ENCODE measurements at places on chromosomes 5 and 9. TPM values are rescaled to one million over a fixed set of nuclear protein-coding genes. Genes with fewer than 3 reads are reported as not detected.

- DNase-seq: no peak
Measured at GRCh38 chr9:112064871-112065270, 110.2 kb downstream of the SUSD1 start.

- no peak for DNase-seq
Measured at GRCh38 chr9:5557606-5558587, 47.6 kb downstream of the PDCD1LG2 start.

DNA sequence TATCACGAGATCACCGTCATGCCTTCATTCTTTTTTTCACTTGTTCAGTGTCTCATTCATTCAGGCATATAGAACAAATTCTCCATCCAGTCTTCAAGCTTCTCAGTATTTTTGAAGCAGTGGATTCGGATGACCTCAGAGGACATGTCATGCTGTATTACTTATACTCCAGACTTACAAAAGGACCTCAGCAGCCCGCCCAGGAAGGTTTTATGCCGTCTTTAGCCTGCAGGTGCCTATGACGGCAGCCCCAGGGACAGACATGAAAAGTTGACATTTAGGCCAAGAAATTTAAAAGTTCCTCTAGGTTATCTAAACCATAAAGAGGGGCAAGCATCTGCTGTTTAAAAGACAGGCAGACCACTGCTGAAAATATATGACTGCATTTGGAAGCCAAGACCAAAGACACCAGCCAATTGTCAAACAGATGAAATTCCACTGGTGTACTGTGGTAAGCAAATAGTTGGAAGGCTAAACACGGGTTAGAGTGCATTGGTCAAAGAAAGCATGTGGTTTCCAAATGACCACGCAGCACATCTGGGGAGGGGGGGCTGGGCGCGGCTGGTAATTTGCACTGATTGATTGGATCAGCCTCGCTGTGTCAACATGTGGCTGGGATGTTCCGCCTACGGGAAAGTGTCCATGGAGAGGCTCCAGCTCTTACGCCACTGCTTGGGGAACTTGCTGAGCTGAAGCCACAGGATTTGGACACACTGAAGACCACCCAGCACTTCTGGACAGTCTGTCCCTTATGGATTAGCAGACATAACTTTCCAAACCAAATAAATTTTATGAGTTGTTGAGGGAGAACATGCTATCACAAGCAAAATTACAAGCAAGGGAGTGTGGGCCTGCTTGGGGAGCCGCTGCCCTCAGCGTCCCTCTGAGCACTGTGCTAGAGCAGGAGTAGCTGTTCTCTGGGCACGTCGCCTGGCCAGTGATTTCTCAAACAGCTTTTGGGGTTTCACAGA, 173.6 kb downstream of the FANCC start:
- no peak for DNase-seq

Gene MVB12B
- total RNA-seq: 6.1 TPM

DNA sequence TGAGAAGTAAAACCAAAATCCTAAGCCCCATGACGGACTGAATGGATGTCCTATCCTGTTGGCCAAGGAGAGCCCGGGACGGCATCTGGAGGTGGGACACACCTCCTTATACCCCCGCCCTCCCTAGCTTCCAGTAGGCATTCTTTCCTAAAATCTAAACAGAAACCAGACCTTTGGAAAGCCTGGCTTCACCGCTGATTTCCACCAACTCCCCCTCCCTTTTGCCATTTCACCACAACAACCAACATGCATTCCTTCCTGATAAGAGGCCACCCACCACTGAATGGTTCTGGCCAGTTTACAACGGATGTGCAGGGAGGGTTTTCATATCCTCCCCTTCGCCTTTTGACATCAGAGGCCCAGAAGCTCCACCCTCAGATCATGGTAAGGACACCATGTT, 9.2 kb upstream of the RARS1 start:
- no peak for DNase-seq

GRCh38 chr5:61498121-61498520, 166.1 kb downstream of the ZSWIM6 start:
- no peak for DNase-seq

DNA sequence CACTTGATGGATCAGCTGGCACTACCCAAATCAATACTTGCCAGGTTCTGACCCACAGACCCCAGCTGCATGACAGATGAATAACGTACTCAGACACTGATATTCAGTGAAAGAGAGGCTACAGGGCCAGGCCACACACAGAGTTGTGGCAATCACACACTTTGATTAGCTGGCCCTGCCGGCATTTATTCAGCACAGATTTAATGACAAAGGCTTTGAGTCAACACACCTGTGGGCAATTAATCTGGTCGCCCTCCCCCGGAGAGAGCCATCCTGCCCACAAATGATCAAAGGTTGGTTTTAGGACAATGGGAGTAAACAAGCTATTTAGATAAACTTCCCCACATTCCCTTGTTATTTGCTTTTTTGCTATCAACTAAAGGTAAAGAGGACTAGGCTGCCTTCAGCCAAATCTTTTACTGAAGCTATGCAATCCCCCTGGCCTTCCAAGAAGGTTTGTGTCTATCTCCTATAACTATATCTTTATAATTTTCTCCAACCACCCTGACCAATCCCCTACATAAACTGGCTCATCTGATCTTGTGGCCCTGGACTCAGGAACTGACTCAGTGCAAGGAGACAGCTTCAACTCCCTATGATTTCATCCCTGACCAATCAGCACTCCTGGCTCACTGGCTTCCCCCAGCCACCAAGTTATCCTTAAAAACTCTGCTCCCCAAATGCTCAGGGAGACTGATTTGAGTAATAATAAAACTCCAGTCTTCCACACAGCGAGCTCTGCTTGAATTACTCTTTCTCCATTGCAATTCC, 12.7 kb upstream of the TRIM32 start:
- no peak for DNase-seq

- no peak for DNase-seq
Measured at GRCh38 chr9:127320115-127320378, 55.5 kb downstream of the GARNL3 start.

Gene PGM5
- not detected for total RNA-seq

Gene NEURL1B
- 1.0 TPM for total RNA-seq

DNA sequence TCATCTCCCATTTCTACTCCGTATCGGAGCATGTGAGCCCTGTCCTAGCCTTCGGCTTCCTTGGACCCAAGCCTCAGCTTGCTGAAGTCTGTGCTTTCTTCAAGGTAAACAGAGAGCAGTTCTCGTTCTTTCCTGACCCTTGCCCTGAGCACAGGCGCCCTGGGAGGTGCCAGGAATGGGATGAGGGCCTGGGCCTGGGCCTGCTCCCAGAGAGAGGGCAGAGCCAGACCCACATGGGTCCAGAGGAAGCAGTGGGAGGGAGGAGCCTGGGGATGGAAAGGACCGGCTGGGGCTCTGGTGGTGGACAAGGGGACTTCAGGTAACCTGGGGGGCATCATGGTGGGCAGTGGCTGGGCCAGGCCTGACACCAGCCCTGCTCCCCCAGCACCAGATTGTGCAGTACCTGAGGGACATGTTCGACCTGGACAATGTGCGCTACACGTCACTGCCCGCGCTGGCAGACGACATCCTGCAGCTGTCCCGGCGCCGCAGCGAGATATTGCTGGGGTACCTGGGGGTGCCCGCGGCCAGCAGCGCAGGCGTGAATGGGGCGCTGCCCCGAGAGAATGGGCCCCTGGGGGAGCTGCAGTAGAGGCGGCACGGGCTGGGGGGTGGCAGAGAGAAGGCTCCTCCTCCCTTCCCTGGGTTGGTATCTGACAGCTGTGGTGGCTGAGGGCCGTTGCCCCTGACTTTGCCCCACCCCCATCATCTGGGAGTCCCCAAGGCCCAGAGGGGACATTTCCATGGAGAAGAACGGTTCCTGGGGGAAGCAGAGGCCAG, 10.9 kb upstream of the DOLPP1 start:
- no peak for DNase-seq

DNA sequence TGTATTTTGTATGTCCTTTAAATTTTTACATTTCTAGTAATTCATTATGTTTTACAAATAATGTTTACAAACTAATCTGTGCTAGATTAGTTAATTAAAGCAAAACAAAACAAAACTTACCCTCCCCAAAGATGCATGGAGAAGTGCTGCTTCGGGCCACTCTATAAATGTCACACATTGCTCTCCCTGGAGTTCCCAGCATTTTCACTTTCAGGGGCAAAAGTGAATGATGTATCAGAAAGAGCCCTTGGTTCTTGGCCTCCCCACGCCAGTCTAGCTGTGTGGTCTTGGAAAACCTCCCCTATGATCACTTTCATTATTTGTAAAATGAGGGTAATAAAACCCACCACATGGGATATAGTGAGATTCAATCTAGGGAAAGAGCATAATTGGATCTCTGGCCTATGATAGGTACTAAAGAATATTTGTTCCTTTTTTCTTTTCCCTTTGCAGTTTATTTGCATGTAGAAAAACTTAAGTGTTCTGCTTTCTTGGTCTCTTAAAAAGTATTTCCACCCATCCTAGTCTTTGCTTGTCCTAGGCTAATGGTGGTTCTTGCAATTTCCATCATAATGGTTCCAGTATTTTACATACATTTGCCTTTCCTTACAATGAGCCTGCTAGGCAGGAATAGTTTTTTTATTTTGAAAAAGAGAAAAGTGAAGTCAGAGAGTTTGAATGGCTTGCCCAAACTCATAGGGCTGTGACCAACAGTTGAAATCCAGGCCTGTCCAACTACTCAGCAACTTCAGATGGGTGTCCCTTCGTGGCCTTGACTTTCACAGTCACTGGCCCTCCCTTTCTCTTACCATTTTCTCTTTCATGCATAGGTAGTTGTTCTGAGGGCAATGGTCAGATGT, 184.5 kb upstream of the KLF4 start:
- no peak for DNase-seq

DNA sequence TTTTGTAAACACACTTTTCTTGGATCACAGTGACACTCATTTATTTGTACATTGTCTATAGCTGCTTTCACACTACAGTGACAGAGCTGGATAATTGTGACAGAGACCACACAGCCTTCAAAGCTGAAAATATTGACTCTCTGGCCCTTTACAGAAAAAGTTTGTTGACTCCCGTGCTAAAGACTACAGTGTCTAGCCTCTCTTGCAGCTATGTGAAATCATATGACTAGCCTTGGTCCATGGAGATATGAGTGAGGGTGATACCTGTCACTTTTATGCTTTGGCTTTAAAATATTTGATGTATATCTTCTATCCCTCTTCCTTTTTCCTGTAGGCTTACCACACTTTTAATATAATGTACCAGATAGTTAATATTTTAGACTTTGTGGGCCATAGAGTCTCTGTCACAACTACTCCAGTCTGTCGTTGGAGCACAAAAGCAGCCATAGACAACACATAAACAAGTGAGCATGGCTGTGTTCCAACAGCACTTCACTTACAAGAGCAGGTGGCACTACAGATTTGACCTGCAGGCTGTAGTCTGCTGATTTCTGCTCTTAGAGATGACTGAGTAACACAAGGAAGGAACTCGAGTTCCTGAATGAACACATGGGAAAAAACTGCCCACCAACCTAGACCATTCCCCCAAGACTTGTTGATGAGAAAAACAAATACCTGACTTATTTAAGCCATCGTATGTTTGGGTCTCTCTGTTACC, 73.5 kb upstream of the ANKRD55 start:
- no peak for DNase-seq

Gene PCDHGC4
- 0.07 TPM for total RNA-seq

Gene ZMAT2
- 38.3 TPM for total RNA-seq

- no peak for DNase-seq
Measured at GRCh38 chr9:26656003-26656870, 236.4 kb downstream of the CAAP1 start.

Gene ZDHHC12
- total RNA-seq: 106 TPM

DNA sequence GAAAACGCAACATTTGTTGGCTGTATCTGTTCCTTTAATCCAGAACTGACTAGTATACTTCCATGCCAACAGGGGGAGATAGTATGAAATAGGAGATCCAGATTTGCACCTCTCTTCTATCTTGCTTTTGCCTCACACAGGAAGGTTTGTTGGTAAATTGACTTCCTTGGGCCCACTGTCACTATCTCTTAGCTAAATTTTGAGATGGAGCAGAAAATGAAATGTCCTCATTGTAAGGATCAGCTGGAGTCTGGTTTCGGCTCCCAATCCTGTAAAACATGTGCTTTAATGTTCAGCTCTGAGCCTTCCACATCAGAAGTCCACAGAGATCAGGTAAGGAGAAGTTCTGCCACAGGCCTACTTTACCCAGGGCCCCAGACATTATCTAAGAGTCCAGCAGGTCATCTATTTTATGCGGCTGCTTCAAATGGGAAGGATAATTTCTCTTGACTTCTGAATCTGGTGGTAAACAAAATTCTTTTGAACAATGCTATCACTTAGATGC, 176.8 kb downstream of the FER start:
- DNase-seq: no peak

DNA sequence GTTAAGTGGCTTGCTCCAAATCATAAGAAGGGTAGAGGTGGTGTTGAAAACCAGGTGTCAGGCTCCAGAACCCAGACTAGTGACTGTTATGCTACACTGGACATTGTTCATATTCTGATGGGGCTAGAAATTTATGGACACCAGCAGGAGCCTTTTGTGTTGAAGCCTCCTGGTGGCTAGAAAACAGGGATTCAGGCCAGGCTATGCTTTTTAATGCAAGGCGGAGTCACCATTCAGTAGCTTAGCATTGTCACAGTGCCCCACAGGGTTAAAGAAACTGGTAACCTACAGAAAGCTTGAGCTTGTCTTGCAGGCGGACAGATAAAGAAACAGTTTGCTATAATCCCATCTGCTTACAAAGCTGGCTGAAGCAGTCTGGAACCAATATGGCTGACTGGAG, 23.0 kb upstream of the GOLM1 start:
- DNase-seq: no peak

Gene TRUB2
- total RNA-seq: 14.1 TPM

- DNase-seq: no peak
Measured at GRCh38 chr9:108184941-108185340, 670.8 kb downstream of the ACTL7B start.

GRCh38 chr5:139294374-139295165, 1.0 kb downstream of the MATR3 start:
- DNase-seq: no peak

Gene SPATA31A3
- not detected for total RNA-seq

GRCh38 chr9:126616521-126616976, 2.8 kb downstream of the LMX1B start:
- DNase-seq: no peak

Gene HSPA4
- total RNA-seq: 105 TPM

DNA sequence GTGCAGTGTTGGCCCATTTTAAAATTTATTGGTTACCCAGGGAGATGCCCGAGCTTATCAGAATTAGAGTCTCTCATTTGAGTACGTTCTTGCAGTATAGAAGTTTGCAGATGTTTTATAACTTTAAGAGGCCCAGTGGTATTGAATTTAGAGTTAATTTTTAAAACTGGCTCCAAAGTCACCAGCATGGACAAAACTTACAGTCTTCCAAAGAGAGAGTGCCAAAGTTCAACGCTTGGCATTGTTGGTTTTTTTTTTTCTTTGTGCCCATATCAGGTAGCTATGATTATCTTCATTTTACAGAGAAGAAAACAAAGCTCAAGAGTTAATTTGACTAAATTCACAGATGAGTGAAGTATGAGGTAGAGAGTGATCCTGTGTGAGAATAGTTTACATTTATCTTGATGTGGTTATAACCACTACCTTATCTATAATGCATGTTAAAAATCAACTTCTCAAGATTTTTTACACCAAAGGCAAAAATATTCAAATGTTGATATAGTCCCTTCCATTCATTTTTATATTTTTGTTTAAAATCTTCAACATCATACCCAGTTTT, 273.7 kb upstream of the DMRT1 start:
- no peak for DNase-seq

GRCh38 chr5:56498759-56499395, 265.7 kb upstream of the ANKRD55 start:
- no peak for DNase-seq

Data from epithelial cell of proximal tubule (primary cell).